ENCODE measurements at places on chromosomes 6 and 20.
A peak's percentile ranks its signal among the peaks of the same experiment; 100 is the strongest.

DNA sequence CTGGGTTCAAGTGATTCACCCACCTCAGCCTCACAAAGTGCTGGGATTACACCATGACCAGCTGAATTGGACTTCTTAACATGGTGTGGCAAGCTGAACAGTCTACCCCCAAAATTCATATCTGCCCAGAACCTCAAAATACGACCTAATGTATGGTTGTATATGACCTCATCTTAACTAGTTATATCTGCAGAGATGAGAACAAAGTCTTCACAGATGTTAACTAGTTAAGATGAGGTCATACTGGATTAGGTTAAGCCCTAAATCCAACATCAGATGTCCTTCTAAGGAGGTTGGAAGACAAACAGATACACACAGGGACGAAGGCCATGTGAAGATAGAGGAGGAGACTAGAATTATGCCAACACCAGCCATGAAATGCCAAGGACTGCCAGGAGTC is 102.5 kb downstream of the JPH2 start:
- DNase-seq: no peak

- peak; percentile 50 for DNase-seq
Observed at GRCh38 chr6:17600527-17601385, 654 bp downstream of the FAM8A1 start.

- no peak for DNase-seq
Observed at GRCh38 chr20:45919542-45920399, 7.8 kb upstream of the PLTP start.

GRCh38 chr6:168994956-168995355 is 258.7 kb downstream of the THBS2 start:
- DNase-seq: no peak

- peak; percentile 14 for DNase-seq
Observed at GRCh38 chr20:10540636-10541493, 105.8 kb downstream of the SLX4IP start.

All from globus pallidus (tissue), 1 donor.